Ascending aorta (tissue), 2 donors: ENCODE measurements at places on chromosomes 3 and 15.

DNA sequence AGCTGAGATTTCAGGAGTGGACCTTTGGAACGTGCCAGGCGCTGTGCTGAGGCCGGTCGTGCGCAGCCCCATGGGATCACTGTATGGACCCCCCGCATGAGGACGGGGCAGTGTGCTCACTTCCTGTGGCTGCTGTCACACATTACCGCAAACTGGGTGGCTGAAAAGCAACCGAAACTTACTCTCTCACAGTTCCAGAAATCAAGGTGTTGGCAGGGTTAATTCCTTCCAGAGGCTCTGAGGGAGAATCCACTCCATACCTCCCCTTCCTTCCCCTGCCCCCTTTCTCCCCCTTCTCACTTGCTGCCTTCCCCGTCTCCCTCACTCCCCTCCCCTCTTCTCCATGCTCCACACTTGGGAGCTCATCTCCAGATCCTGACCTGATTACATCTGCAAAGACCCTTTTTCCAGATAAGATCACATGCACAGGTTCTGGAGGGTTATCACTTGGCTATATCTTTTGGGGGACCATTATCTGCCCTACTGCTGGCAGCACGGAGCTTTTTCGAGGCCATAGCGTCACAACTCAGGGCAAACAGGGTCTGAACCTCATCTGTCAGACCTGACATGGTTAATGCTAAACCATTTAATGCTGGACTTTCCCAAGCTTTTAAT lies 41.2 kb downstream of the KLF13 start:
- DNase-seq, result peak; percentile 62

DNA sequence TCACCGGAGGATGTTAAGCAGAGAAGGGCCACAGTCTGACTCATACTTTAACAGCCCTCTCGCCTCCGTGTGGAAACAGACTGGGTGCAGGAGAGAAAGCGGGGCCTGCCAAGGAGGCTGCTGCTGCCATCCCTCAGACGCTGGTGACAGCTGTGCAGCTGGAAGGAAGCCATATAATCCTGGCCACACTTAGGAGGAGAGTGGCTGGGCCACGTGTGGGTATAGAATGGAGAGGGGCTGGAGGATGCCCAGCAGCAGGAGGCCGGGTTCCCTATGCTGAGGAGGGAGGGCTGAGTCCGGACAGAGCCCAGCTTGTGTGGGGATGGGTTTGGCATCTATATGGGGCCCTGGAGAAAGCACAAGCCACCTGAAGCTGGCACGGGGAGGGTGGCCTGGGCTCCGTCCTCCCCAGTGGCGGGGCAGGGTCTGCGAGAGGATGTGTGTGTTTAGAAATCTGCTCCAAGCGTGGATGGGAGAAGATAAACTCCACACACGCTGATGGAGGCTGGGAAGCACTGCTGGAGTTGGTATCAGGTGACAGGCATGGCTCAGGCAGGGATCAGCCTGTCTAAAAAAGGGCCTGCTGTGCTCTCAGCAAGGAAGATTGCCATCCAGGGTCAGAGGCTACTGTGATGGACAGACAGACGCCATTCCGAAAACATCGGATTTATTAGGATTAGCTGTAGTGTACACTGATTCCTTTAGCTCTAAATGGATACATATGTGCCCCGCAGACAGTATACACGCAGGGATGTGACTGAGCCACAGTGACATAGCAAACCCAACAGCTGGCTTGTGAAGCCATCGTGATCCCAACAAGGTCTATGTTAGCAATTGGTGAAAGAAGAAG lies 15.9 kb downstream of the ABTB1 start:
- no peak for DNase-seq

- DNase-seq, result no peak
Observed at GRCh38 chr15:78104119-78104479, 11.7 kb downstream of the SH2D7 start.

DNA sequence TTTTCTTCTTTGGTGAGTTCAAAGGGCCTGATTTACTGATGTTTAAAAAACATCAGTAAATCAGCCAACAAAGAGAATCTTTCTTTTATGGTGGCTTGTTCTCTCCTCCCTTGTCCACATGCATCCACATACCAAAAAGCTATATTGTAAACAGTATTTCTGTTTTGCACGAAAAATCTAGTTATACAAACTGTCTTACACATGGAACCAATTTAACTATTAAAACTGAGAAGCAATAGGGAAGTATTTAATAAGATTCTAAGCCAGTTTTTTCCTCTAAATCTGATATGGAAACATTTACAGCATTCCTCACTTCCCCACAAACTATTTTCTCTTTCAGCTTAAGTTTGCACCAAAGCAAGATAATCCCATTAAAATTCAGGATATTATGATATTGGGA lies 110.8 kb upstream of the ICE2 start:
- DNase-seq, result no peak

DNA sequence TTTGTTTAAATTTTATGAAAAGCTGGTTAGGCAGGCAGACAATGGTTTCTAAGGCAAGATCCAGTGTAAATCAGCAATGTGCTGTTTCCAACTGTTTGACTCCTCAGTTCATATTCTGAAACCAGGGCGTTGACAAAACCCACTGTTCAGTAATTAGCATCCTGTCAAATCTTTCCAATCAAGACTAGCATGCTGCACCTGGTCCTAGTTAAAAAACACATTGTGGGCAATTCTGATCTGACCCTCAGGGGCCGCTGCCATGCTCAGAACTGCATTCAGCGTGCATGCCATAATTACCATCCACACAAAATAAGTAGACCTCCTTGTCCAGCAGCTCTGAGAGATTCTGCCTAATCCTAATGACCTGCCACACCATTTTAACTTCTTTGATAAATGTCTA lies 20.9 kb upstream of the RBP1 start:
- no peak for DNase-seq

DNA sequence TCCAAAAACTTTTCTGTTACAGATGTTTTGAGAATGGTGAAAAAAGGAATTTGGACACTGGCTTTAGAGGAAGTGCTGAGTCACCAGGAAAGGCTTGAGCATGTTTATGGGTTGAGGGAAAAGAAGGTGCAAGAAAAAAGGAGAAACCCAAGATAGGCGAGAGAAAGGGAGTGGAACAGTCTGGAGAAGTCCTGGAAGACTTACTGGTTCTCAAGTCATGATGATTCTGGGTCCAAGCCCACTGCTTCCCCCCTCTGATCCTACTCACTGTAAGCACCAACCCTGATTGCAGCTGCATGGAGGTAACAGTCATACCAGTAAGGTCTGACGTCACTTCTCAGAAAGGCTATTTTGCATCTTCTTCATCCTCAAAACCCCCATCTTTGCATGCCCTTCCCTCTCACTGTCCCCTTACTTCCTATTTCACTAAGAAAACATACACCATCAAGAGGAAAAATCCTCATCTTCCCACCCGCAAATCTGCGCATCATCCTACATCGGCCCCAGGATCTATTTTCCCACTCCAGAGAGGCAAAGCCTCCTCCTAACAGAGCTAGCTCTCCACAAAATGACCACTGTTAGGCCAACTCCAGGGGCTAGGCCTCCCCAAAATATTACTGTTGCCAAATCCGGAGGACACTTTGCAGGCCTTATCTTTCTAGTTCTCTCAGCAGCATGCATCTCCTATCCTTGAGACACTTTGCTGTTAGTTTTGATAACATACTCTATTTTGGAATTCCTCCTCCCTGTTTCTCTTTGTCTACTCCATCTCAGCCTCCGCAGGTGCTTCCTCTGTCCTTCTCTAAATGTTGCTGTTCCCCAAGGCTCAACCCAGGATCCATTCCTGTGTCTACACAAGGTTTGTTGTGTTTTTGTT lies 3.2 kb upstream of the ATP13A3 start:
- no peak for DNase-seq

- no peak for DNase-seq
Observed at GRCh38 chr3:38141173-38141951, 2.9 kb downstream of the MYD88 start.

GRCh38 chr15:69677403-69677802 lies 224.8 kb downstream of the RPLP1 start:
- DNase-seq, result no peak

DNA sequence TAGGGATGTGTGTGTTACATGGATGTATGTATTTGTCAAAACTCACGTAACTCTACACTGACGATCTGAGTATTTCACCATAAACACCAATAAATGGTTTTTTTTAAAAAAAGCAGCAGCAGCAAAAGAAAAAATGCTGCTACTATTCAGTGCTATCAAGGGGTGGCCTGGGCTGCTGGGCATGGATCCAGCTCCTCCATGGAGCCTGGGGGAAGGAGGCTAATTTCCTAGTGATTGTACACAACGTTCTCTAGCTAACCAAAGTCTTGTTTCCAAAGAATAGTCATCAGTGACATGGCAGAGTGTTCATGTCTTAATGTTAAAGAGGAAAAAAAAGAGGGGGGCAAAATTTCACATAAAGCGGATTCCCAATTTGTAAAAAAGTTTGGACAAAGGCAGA lies 29.0 kb downstream of the POMGNT2 start:
- DNase-seq, result no peak

DNA sequence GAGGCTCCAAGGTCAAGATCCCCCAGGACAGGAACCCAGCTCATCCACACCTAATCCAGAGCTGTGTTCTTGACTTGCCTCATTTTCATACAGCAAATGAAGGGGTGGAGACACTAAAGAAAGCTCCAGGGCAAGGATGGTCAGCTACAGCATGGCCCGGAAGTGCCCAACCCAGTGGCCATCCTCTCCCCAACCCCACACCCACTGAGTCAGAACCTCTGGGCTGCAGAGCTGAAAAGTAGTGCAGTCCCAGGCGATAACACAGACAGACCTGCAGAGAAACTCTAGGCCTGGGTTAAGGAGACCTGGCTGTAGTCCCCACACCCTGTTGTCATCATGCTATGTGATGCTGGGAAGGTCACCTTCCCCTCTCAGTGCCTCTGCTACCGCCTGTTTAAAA lies 85.3 kb downstream of the SEMA5B start:
- DNase-seq, result no peak

DNA sequence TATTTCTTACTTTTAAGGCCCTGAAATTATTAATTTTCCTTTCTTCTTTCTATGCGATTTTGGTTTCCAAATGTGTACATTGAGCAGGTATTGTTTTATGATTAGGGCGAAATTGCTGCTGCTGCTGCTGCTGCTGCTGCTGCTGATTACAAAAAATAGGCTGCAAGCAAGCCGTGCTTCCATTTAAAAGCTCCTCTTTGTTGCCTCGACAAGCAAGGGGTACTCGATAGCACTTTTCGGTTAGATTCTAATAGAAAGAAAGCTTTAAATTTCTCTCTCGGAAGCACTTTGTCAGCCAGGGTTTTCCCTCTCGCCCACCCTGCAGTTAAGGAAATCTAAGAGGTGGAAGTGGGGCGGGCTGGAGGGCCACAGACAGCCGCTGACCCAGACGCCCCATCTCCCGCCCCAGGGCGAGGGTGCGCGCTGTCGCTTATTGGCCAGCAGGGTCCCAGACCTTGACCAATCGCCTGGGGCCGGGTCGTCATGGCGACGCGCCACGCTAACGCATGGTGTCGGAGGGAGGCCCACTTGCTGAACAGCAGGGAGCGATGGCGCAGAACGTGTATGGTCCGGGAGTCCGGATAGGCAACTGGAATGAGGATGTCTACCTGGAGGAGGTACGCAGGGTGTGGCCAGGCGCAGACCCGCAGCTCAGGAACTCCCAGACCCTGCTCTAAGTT lies at the start of gene CFAP161:
TSS of gene CFAP161 (plus strand) at position 489 of the 680 bp plus-strand sequence. CDS start at position 549, 60 bp downstream.
- peak; percentile 9 for DNase-seq

DNA sequence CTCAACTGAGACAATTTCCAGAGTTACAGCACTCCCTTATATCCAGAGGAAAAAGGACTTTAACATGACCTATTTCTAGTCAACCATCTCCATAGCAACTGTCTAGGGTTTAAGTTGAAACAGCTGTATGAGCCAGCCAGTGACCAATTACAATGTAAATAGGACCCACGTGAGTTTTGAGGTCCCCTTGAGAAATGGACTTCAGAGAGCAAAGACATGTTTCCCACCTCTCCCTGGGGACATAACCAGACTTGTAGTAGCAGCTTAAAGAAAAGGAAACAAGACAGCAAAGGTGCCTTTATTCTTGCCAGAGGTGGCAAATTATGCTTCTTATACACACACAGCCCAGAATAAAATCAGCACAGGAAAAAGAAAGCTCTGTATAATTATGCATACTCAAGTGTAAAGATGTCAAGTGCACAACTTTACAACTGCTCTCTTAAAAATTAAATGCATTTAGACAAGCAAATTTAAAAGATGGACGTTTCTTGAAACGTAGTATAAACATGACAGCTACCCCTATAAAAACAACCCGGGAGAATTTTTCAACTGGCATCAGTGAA lies 40.2 kb downstream of the SUMF1 start:
- no peak for DNase-seq

DNA sequence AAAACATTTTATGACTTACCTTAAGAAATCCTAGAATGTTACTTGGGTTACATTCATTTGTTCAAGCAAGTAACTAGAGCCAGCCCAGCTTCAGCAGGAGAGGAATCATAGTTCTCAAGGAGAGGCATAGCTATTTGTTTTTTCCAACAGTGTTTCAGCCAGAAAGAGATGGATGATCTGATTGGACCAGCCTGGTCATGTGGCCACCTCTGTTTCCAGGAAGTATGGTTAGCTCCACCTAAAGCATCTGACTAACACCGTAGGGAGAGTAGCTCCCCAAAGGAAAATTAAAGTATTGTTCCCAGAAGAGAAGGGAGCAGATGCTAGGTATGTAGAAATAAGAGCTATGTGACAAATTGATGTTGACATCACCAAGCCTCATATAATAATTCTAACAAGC lies 417.1 kb downstream of the TAFA4 start:
- DNase-seq, result no peak

GRCh38 chr15:36814105-36814504 lies 234.7 kb downstream of the CDIN1 start:
- no peak for DNase-seq

DNA sequence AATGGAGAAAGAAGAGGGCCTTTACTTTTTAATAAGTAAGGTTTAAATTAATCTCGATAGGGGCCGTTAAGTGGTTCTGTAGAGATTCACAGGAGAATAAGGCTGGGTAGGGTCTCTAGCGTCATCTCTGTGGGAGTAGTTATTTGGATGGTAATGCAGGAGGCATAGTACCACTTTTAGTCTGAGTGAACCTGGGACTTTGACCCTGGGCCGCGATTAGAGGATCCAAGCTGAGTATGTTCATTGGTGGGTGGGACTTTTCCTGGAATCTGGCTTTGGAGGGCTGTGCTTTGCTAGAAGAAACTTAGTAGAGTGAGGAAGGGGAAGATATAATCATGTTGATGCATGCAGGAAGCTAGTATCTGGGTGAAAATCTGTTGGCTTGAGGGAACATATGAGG lies 4.0 kb downstream of the LPP start:
- no peak for DNase-seq

DNA sequence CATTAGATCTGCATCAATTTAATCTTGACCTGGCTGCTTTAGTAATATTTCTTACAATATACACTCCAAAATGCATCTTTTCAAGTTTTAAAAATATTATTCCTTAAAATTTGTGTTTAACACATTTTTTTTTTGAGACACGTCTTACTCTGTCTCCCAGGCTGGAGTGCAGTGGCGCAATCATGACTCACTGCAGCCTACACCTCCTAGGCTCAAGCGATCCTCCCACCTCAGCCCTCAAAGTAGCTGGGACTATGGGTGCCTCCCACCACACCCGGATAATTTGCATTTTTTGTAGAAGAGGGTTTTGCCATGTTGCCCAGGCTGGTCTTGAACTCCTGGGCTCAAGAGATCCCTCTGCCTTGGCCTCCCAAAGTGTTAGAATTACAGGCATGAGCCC lies 73.6 kb downstream of the ETV5 start:
- no peak for DNase-seq
